ENCODE measurements at places on chromosomes 2 and 18.

- no peak for DNase-seq
Observed at GRCh38 chr2:102258025-102258385, 53.4 kb upstream of the IL1RL1 start.

GRCh38 chr18:78582898-78583738 lies 396.5 kb upstream of the SALL3 start:
- DNase-seq: no peak

- DNase-seq: no peak
Observed at GRCh38 chr18:76493213-76494161, 1.6 kb downstream of the ZNF516 start.

- no peak for DNase-seq
Observed at GRCh38 chr18:48161911-48162698, 231.6 kb upstream of the SMAD2 start.

DNA sequence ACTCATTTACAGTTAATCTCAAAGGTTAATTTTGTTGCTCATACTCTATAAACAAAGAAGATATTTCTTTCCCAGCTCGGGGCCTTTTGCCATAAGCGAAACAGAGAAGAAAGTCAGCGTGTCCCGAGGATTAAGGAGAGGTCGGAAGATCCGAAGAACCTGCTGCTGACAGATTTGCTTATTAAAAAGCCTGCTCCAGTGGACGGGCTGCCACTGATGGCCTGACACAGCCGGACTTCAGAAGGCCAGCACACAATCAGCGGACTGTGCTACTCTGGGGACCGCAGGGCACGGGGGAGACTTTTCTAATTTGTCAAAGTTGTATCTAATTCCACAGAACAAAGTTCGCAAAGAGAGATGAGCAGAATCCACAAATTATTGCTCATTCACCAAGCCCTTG lies 315.4 kb downstream of the ETAA1 start:
- DNase-seq: no peak

DNA sequence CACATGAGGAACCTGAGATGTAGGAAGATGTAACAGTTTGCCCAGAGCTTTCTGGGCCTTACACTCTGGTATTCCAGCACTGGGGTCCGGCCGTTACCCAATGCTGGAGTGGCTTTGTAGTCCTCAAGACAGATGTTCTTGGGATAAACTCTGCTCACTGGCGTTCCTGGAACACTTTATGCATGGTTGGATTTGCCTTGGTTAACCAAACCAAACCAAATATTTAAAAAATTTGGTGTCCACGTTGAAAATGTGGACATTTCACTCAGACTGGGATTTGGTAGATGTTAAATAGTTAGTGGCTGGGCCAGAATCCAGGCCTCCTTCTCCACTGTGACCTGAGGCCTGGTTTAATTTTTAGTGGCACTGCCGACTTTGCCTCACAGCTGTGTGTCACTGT lies 81.5 kb downstream of the ACOXL start:
- DNase-seq: no peak

DNA sequence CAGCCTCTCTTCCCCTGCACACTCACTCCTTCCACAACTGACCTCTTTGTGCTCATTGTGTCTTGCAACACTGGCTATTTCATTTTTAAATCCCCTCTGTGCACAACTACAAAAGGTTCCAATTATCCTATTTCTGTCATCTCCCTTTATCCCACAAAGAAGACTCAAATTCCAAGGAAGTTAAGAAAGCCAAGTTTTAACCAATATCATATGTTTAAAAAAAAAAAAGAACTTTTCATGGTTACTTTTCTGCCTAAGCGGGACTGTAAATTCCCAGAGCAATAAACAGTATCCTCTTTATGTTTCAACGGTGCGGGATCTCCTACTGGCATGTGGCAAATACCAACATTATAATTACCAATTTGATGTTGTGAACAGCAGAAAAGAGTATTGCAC lies 83.8 kb downstream of the DOCK10 start:
- no peak for DNase-seq

- no peak for DNase-seq
Observed at GRCh38 chr2:158191076-158191895, 89.6 kb downstream of the UPP2 start.

DNA sequence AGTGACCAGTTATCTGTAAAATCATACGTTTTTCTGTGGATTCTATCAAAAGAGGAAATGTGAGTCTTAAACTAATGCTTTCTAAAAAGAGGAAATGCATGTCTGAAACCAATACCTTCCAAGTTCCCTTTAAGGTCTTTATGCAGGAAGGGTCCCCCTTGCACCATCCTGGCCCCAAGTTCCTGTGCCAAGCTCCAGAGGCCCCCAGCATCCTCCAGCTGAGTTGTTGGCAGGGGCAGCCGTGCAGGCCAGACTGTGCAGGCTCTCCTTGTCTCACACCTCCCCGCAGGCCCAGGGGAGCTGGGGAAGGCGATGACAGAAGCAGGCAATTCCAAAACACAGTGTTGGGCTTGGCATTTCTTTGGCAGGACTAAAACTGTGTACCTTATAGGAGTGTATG lies 39.2 kb downstream of the DPYSL5 start:
- DNase-seq: no peak
